ENCODE measurements at places on chromosomes 12 and 14.

GRCh38 chr12:52323416-52324152, 2.4 kb upstream of the KRT83 start:
- DNase-seq: no peak

- DNase-seq: no peak
Observed at GRCh38 chr14:103026988-103027387, 30.4 kb downstream of the CDC42BPB start.

DNA sequence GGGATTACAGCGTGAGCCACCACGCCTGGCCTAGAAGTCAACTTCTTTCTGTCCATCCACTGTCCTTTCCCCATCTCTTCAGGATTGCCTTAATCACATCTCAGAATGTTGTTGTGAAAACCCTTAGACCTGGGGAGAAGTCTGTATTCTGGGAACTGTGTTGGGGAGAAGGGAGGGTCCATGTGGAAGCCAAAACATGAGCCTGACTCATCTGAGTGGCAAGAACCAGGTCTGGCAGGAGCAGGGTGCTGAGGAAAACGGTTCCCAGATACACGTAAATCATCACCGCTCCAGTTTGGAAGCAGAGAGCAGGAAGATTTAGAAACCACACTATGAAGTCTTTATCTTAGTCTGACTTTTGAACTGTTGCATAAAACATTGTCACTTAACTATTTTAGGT, 245.6 kb upstream of the RGS6 start:
- no peak for DNase-seq

- DNase-seq: no peak
Observed at GRCh38 chr14:33499687-33500086, 451.2 kb downstream of the EGLN3 start.

- no peak for DNase-seq
Observed at GRCh38 chr14:98868866-98869265, 403.1 kb downstream of the BCL11B start.

GRCh38 chr12:30925607-30926242, 823 bp upstream of the TSPAN11 start:
- DNase-seq: no peak

DNA sequence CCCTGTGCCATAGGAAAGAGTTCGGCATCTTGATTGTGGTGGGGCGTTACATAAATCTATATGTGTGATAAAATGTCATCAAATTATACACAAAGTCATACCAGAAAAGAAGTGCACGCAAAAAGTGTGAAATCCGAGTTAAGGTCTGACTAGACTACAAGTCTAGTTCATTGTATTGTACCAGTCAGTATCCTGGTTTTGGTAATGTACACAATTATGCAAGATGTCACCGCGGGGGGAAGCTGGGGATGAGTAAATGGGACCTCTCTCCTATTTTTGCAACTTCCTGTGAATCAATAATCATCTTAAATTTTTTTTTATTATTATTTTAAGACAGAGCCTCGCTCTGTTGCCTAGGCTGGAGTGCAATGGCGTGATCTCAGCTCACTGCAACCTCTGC, 43.2 kb upstream of the BCL11B start:
- no peak for DNase-seq

- DNase-seq: no peak
Observed at GRCh38 chr12:65656156-65656882, 168.0 kb upstream of the HMGA2 start.

- DNase-seq: no peak
Observed at GRCh38 chr14:90692826-90693225, 123.4 kb downstream of the TTC7B start.

DNA sequence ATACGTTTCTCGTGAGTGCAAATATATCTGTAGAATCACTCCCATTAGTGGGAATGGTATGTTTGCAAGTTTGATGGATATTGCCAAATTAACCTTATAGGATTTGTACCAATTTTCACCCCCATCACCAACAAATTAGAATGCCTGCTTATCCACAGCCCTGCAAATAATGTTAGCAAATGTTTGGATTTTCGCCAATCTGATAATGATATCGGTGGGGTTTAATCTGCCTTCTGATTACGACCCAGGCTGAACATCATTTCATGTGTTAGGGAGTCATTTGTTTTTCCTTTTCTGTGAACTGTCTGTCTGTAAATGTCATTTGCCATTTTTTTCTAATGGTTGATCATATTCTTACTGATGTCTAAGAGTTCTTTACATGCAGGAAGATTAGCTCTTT, 4.1 kb upstream of the DAZAP2 start:
- no peak for DNase-seq

DNA sequence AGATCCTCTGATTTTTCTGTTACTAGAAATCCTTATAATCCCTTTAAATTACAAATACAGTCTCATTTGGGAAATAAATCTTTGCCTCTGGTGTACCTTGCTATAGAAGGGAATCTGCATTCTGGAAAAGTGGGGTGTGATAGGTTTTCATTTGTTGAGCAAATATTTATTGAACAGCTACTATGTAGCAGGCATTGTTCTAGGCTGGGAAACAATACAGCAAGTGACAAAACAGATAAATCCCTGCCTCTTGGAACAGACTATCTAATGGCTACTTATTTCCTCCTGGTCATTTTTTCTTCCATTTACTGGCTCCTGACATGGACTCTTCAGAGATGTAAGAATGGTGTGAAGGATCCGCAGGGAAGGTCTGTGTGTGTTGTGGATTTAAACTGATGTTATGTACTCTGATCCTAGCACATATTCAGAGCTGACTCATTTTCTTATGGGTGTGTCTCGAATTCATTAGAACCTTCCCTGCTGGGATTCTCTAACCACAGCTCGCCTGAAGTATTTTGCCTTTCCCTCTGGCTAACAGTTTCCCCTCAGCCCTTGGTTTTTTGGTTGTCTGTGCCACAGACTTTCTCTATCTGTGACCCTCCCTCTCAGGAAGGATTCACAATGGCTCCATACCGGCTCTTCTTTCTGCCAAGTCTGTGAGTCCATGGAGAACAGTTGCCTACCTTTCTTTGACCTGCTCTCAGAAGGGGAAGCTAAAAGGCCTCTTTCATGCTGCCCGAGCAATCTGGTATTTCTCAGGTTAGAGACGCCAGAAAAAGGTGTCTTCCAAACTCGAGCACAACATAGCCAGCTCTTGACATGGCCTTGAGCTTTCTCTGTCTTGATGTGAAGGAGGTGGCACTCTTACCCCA, 53.7 kb downstream of the TMTC2 start:
- DNase-seq: no peak

GRCh38 chr12:83807871-83808270, 1104.7 kb downstream of the SLC6A15 start:
- DNase-seq: no peak

DNA sequence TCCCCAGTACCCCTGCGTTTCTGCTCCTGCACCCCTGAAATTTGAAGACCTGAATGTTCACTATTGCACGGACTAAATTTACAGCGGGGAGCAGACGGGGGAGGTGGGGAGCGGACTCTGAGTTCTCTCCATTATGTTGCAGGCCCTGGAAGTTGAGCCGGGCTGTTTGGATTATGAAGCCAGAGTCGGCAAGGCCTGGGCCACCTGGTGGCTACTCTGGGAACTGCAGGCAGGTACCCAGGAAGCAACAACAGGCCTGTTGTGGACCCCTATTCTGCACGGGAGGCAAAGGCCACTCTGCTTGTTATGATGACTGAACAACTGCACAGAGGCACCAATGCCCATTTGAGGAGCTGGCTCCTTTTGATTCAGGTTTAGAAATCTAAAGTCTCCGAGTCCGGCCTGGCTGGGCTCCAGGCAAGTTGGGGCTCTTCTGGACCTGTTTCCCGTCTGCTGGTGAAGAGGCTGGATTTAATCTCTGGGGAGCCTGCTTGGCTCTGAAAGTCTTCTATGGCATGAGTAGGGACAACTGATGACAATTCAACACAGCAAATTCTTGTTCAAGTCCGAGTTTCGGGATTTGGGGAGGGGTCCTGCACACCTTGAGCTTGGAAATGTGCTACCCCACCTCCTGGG, 34.1 kb upstream of the FAM181A start:
- peak; percentile 81 for DNase-seq

DNA sequence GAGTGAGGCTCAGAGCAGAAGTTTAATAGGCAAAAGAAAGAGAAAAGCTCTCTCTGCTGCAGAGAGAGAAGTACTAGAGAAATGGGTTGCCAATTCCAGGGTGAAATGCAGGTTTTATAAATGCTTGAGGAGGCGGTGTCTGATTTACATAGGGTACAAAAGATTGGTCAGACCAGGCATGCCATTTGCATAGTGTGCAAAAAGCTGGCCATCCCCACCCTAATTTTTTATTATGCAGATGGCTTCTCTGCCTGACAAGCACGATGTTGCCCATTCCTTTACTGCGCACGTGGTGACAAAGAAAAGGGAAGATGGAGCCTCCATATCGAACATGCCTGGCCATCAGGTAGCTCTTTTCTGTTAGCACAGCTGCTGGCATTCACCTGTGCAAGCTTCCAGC, 209.3 kb upstream of the PPFIA2 start:
- DNase-seq: no peak

DNA sequence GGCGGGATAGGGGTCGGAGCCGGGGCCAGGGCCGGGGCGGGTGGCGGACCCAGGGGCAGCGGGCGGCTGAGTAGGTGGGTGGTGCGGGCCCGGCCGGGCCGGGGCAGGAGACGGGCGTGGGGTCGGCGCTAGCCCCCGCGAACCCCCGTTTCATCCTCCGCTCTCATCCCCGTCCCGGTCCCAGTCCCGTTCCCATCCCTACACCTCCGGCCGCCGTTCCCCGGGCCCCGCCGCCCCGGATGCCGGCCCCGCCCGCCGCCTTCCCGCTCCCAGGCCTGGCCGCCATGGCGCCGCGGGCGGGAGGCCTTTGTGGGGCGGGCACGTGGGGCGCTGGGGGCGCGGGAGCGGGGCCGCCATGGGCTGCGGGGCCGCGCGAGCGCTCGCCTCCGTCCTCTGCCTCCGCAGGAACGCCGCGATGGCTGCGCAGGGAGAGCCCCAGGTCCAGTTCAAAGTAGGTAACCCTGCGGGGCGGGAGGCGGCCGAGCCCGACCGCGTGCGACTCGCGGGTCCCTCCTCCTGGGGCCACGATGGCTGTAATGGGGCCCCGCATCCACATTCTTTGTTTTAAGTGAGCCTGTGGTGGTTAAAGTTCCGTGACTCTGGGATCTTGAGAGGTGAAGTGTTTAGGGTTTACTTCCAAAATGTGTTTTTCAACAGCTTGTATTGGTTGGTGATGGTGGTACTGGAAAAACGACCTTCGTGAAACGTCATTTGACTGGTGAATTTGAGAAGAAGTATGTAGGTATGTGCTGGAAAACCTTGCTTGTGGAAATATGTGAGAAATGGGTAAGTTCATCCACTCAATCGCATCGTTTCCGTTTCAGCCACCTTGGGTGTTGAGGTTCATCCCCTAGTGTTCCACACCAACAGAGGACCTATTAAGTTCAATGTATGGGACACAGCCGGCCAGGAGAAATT, 572 bp downstream of the RAN start:
- no peak for DNase-seq

DNA sequence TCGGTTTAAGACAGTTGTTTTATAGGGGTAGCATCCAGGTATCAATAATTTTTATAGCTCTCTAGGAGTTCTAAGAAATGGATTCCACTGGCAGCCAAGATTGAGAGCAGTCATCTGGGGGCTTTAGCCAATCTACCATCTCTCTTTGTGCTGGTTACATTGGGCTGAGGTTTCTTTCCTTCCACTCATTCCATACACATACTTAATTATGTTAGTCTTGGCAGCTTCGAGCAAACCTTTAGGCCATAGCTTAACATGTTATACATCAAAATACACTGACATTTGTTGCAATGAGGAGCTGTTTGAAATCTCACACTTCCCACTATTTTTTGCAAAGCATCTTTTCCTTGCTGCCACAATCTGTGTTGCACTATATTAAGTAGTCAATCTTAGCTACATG, 63.1 kb downstream of the ARMH4 start:
- DNase-seq: no peak

DNA sequence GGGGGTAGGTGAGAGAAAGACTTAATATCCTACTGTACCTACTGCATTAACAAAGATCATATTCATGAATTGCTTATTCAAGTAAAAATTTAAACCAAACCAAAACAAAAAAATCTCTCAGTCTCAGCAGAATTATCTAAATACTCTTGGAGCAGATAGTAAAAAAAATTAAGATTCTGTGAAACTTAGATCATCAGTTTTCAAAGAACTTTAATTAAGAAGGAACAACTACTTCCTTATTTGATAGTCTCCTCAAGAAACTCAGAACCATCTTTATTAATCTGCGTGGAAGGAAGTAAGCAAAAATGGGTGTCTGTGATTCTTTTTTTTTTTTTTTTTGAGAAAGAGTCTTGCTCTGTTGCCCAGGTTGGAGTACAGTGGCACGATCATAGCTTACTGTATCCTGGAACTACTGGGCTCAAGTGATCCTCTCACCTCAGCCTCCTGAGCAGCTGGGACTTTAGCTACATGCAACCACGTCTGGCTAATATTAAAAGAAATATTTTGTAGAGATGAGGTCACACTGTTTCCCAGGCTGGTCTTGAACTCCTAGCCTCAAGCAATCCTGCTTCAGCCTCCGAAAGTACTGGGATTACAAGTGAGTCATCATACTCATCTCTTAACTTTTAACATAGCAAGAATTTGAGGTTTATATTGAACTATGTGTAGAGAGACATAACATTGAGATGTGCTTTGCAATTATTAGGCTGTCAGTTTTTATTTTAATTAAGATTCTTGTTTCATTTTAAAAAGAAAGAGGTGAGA, 37.4 kb downstream of the GAS2L3 start:
- no peak for DNase-seq

GRCh38 chr12:60205500-60205899, 609.7 kb downstream of the SLC16A7 start:
- no peak for DNase-seq

GRCh38 chr14:75486318-75486717, 36.0 kb upstream of the BATF start:
- DNase-seq: no peak

DNA sequence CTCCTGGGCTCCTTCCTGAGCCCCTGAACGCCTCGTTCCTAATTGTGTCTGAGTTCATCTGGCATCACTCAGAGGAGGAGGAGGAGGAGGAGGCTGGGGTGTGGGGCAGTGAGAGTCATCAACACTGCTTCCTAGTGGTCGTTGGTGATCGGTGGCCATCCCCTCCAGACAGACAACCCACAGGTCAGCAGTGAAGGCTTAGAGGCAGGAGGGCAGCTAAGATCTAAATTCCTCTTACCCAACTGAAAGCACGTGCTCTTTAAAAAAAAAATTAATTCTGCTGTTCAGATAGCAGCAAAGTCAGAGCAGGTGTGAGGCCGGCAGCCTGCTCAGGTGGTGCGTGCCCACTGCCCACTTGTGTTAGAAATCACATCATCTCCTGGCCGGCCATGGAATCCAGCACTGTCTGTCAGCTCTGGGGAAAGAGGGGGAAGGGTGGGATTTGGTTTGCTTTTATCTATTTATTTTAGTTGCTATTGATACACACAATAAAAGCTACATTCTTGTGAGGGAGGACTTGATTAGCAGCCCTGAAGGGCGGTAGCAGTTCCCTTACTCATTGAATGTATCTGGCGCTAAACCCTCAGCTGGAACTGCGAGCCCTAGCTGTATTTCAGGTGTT, 46.6 kb downstream of the PPP2R5C start:
- DNase-seq: no peak

DNA sequence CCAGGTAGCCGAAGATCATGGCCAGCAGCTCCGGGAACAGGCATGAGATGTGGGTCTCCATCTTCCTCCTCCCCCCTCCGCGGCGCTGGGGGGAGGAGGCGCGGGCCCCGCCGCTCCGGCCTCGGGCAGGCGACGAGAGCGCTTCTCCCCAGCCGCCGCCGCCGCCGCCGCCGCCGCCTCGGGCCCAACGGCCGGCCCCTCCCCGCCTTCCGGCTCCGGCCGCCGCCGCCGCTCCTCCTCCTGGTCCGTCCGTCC, 448 bp downstream of the FBXL14 start:
- no peak for DNase-seq

All from stimulated activated CD4-positive, alpha-beta T cell treated with anti-CD3 and anti-CD28 coated beads, Interleukin-2, amount 100 ng/mL, for 48 hours (primary cell).